Activated T-cell treated with anti-CD3 and anti-CD28 coated beads for 24 hours (primary cell): ENCODE measurements at places on chromosomes 2 and 18.

- DNase-seq: no peak
Measured at GRCh38 chr2:39158351-39158750, 37.5 kb upstream of the SOS1 start.

- DNase-seq: no peak
Measured at GRCh38 chr18:49476664-49477411, 10.2 kb downstream of the C18orf32 start.

GRCh38 chr2:79975791-79976565 is 328.6 kb downstream of the LRRTM1 start:
- no peak for DNase-seq

- no peak for DNase-seq
Measured at GRCh38 chr2:149613704-149614103, 26.1 kb upstream of the MMADHC start.

- no peak for DNase-seq
Measured at GRCh38 chr2:32838418-32838817, 108.3 kb upstream of the LTBP1 start.

DNA sequence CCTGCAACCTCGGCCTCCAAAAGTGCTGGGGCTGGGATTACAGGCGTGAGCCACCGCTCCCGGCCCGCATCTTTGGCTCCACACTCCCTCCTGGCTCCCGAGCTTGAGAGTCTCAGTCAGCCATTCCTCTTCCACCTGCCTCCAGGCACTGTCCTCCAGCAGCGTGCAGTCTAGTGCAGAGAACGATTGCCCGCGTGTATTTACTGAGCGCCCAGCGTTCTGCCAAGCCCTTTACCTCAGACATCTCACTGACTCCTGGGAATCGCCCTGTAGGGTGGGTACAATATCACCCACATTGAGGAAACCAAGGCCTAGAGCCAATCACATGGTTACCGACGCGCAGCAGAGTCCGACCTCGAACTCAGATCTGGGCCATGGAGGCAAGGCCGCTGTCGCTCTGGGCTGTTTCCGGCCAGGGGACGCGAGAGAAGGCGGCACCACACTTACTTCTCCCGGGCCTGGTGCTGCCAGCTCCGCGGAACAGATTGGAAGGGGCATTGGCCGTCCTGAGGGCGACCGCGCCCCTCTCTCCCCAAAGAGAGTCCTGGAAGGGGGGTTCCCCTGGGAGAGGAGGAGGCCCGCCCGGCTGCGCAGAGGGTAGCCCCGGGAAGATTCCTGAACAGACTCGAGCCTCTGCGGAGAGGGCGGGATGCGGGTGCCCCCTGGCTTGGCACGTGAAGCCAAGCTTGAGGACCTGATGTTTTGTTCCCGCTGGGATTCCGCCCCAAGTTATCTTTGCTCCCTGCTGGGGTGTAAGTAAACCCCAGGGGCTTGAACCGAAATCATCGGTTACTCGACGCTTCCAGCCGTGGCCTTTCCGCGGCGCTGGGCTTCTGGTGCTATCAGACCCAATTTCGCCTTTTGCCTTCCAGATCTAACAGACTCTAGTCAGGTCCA is 5.2 kb upstream of the DLX2 start:
- no peak for DNase-seq

DNA sequence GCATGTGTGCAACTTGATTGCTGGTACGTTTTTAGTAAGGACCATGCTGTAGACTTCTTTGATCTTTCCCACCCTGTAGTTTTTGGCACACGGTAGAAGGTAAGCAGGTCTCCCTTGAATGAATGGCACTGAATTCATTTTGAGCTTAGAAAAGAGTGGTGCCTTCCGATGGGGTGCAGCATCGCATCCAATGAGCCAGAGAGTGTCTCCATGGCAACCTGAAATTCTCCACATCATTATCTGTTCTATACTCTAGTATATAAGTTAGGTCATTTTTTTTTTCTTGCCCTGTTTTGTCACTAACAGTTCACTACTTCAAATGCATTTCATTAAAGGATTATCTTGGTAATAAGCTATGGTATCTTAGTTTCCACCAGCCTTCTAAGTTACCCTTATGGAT is 81.2 kb upstream of the REV1 start:
- no peak for DNase-seq

- no peak for DNase-seq
Measured at GRCh38 chr2:207901401-207901800, 123.9 kb downstream of the PLEKHM3 start.

DNA sequence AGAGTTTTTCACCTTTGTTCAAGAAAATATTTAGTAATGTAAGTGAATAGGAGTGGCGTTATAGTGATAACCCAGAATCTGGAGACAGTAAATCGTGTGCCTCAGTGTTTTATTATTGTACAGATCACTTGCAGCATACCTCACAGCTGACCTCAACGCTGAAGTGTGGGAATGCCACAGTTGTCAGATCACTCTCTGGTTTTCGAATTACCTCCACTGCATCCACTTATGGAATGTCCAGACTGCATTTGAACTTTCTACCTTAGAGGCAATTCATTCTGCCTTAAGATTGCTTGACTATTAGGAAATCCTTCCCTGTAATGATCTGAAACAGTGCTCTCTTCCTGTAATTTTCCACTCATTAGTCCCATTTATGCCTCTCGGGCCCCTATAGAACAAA is 164.5 kb upstream of the ALPP start:
- DNase-seq: no peak

- no peak for DNase-seq
Measured at GRCh38 chr2:134197445-134197844, 56.4 kb upstream of the MGAT5 start.

DNA sequence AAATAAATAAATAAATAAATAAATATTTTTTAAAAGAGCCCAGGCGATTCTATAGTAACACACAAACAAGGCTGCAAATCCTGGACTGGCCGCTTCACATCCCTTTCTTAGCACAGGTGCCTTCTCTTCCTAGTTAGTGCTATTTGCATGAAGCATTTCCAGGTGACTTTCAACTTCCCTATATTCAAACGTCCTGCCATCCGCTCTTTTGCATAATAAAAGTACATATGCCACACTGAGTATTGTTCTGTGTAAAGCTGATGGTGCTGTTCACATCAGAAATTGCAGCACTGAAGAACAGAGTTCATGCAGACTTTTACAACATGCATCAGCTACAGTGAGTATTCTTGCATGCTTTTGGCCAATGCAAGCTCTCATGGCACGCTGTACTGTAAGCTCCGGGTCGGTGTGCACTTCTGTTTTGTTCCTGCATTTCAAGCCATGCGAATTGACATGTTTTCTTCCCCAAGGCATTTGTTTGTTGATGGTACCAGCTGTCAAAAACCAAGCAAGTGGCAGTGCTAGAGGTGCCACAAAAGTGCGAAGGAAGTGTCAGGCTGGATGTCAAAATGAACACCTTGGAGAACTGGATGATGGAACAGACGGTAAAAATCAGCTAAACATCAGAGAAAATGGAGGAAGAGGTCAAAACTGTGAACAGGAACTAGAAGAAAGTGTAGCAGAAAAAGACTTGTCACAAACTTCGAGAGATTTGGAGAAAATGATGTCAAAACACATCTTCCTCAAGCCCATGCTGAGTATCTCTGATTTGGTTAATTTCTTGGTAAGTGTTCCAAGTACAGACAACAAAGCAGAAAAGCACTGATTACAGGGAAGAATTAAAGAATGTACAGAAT is 25.5 kb upstream of the CEP68 start:
- DNase-seq: no peak

DNA sequence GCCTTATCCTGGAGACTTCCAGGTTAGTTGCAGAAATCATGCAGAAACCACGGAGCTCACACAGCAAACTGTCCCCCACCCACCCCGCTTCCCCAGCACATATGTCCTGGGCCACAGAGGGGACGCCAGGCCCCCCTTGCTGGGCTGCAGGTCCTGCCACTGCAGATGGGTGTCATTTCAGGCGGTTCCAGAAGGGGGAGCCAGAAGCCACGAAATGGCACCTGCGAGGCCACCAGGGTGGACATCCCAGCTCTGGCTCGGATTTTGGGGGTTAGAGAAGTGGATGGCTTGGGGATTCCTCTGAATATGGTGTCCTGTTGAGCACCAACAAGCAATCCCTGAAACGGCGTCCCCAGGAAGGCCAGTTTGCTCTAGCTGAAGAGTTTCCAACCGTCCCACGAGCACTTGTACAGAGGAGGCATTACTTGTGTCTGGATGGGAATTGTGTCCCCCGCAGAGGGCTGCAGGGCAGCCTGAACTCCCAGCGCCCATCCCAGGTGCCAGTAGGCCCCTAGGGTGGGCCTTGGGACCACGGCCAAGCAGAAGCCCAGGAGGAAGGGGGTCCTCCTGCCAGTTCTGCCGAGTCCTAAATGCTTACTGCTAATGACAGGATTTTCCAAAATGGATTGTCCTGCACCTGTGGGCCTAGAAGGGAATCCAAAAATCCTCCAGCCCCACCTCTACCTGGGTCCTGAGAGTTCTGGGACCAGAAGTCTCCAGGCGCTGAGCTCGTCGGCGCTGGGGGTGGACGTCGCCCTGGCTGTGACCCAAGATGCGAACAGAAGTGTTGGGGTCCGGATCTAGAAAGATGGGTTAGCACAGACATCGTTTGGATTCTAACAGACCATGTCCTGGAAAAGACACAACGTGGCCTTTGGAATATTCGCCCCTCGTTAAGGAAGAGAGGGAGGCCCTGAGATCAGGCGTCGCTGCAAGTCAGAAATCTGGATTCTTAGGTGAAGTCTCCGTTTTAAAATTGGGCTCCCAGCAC is 14.6 kb upstream of the NFATC1 start:
- peak; percentile 69 for DNase-seq

DNA sequence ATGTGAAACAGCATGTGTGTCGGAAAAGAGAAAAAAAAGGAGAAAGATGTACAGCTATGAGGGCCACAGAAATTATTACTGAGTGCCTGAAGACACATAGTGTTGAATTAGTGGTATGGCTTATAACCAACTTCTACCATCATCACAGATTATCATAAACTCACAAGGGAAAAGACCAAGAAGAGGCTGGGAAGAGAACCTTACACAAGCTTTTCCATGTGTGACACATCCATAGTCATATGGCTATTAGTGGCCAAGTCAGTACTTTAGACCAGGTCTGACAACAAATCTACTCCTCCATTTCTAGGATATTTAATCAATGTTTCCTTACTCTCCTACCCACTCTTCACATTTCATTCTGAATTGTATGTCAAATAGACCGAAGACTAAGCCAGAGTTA is 3.5 kb upstream of the GALNT5 start:
- no peak for DNase-seq

DNA sequence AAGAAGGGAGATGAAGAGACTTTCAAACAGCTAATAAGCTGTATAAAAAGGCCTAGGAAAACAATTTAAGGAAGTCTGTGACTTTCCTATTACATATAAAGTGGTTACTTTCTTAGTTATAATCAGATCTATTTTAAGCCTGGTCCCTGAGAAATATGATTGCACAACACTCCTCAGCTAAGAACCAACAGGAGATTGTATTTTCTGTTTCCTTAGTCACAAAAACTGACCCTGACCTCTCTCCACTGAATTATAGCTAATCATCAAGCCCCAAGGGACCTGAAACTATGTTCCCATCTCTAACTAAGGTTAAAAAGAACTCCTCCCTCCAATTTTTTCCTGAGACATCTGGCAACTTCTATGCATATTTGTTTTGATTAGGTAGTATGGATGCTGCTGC is 106.9 kb downstream of the ROCK1 start:
- DNase-seq: no peak

GRCh38 chr2:219289195-219289536 is 10.0 kb downstream of the DNAJB2 start:
- DNase-seq: no peak

DNA sequence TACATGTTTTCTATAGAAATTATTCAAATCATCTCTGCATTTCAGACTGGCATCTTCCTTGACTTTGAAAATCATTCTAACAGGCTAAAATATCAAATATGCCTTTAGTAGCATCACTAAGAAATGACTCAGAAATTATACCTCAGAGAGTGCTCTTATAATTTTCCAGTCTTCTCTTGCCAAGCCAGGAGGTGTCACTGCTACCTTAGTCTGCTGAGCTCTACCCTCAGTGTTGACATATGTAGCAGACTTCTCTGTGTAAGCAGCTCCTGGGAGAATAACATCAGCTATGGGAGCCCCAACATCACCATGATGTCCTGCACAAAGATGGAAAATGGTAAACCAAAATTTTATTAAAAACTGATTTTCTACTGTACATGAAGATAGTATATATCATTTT is 31.6 kb downstream of the NDUFS1 start:
- DNase-seq: no peak

GRCh38 chr2:55137024-55137958 is 87.0 kb upstream of the RTN4 start:
- DNase-seq: no peak

DNA sequence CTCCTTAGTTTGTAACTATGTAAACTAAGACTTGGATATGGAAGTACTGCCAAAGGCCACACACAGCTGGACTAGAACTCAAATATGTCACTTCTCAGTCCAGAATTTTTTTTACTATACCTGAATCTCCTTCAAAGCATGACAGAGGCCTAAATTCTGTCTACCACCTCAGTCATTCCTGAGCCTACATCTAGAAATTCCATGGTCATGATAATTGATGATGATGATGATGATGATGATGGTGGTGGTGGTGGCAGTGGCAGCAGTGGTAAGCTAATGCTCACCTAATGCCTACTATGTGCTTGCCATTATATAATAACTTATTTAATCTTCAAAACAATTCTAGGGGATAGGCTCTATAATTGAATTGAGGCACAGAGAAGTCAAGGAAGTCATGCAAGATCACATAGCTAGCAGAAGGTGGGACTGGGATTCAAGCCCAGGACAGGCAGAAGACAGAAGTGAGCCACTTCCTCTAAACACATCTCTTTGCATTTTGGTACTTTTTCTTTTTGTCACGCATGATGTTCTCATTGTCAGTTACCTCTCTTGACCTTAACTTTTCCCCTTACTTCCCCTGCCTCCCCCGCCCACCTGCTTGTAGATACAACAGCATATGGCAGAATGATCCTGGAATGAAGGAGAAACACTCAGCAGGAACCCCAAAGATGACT is 539.3 kb downstream of the TNS1 start:
- DNase-seq: no peak

DNA sequence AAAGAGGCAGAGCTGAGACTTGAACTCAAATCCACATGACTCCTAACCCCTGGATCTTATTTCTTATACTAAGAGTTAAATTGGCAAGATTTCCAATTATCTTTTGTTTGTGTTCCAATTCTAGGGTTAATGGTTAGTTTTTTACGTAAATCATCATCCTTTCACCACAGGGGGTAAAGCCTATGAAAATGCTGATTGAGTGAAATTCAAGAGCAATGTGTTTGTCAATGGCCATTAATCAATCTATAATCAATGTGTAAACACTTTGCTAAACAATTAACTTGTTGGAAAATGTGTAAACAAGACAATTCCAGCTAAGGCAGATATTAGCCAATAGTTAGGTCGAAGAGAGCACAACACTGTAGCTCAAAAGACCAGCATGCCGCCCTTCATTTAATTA is 376.5 kb upstream of the ACVR2A start:
- DNase-seq: no peak

GRCh38 chr2:224039080-224039769 is at the start of gene SERPINE2:
Gene SERPINE2 (minus strand): TSS chr2:224039286. CDS start chr2:224001900, 37,386 bp downstream.
- DNase-seq: peak; percentile 38

- no peak for DNase-seq
Measured at GRCh38 chr2:45627911-45628310, 16.8 kb upstream of the SRBD1 start.

- no peak for DNase-seq
Measured at GRCh38 chr2:16320716-16321115, 344.9 kb downstream of the CYRIA start.

- no peak for DNase-seq
Measured at GRCh38 chr18:8797206-8797605, 91.8 kb downstream of the MTCL1 start.
